T-cell (primary cell): ENCODE measurements at places on chromosomes 16 and 17.

- DNase-seq, result no peak
Measured at GRCh38 chr17:82304826-82305726, 12.3 kb downstream of the CD7 start.

DNA sequence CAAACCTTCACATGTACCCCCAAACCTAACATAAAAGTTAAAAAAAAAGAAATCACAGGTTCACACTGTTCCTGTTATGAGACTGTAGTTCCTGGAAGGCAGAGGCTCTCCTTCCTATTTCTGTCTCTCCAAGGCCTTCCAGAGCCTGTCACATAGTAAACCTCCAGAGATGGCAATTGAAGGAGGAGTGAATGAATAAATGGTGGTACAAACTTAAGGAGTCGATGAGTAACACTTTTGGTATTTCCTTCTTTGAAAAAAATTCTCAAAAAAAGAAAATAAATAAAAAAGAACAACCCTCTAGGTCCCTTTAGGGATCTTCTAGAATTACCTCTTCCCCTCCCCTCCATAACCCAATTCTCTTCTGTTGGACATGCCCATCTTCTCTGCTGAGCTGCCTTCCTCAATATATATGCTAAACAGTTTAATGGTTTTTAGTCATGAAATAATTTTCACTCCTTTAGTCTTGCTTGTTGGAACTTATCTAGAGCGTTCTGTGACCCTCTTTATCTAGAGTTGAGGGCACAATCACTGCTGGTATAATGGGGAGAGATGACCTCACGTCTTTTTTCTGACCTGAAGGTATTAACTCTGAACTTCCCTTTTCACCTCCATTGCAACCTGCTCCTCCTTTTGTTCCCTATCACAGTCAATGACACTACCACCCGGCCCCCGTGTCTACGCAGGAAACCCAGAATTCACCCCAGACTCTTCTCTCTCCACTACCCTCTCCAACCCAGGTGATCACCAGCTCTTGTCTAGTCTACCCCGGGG, 1.7 kb upstream of the TAF15 start:
- DNase-seq, result no peak

GRCh38 chr16:15993946-15994665, 44.7 kb downstream of the ABCC1 start:
- DNase-seq, result no peak

- DNase-seq, result no peak
Measured at GRCh38 chr17:77036841-77037381, 103.9 kb upstream of the SEC14L1 start.

DNA sequence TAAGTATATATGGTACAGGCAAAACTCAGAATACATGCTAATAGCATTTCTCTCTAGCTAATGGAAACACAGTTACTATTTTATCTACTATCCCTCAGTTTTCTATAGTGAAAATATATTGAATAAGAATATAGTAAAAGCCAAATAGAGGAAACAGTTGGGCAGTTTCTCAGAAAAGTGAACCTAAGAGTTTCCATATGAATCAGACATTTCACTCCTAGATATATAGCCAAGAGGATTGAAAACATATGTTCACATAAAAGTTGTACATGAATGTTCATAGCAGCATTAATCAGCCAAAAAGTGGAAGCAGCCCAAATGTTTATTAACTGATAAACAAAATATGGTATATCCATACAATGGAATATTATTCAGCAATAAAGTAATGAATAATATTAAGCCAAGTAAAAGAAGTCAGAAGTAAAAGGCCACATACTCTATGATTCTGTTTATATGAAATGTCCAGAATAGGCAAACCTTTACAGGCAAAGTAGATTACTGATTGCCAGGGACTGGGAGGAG, 134.6 kb downstream of the CYB561 start:
- DNase-seq, result no peak

DNA sequence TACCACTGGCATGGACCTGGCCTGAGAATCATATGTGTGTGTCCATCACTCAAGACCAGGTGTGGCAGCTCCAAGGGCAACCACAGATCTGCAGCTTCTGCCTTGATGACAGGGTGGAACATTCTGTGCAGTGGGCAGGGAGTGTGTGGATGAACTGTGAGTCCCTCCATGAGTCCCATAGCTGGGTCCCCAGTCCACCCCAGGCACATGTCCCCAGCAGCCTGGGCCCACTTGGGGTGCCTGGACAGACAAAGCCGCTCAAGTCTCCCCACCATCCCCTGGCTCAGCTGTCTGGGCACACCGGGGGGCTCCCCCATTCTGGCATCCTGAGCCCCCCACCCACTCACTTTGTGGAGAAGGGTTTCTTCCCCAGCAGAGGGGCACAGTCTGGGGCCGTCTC, 4.6 kb upstream of the KRT16 start:
- DNase-seq, result no peak

DNA sequence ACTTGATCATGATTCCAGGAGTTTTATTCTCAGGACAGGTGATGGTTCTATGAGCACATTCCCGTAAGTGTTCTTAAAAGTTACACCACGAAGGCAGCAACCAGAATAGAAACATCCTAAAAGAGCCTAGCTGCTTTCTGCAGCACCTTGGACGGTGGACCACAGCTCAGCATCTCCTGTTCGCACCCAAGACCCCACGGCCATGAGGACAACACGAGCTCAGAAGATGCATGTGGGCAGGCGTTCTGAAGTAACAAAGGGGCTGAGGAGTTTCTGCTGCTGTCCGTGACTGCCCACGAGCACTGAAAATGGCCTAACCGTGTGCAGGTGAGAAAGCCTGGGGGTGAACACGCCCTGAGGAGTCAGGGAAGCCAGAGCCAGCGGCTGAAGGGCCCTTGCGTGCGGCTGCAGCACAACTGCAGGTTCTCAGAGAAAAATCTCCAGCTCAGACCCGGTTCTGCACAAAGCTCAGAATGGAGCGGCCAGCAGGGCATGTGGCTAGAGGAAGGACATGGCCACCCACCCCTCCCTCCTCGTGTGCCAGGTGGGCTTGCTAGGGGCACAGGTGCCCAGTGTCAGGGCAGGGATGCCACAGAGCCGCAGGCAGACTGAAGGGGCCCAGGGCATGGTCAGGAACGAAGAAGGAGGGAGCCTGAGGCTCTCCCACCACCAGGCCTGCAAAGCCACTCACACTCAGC, 10.8 kb upstream of the C16orf95 start:
- DNase-seq, result no peak

GRCh38 chr16:7017006-7017662, 315.5 kb upstream of the RBFOX1 start:
- no peak for DNase-seq

DNA sequence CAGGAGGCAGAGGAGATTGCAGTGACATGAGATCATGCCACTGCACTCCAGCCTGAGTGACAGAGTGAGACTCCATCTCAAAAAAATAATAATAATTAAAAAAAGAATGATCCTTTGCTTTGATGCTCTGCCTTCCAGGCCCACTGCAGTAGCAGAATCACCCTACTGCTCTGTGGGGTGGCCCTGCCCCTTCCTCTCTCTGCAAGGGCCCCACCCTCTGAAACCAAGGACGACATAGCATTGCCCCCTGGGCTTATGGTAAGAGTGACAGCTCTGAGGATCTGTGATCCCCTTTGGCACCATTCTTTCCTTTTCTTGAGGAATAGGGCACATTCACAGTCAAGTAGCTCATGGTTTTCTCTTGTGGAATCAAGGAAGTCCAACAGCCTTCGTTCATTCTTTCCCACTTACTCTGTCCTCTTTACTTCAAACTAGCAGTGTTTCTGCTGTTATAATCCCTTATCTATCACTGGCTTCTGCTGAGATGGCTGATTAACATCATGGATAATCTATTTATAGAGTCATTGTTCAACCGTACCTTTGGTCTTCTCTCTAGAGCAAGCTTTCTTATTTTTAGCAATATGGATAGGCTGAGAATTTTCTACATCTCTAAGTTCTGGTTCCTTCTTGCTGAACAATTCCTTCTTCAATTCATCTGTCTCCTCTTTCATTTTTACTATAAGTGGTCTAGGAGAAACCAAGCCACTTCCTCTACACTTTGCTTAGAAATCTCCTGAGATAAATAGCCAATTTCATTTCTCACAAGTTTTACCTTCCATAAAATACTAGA, 14.1 kb downstream of the RAD51C start:
- DNase-seq, result no peak

- DNase-seq, result peak; percentile 47
Measured at GRCh38 chr17:3535253-3535995, 22.2 kb downstream of the TRPV3 start.

- DNase-seq, result peak; percentile 98
Measured at GRCh38 chr16:28846080-28846932, at the start of gene TUFM. TSS of gene TUFM (minus strand) at chr16:28846348. CDS start at chr16:28846269, 79 bp downstream.

DNA sequence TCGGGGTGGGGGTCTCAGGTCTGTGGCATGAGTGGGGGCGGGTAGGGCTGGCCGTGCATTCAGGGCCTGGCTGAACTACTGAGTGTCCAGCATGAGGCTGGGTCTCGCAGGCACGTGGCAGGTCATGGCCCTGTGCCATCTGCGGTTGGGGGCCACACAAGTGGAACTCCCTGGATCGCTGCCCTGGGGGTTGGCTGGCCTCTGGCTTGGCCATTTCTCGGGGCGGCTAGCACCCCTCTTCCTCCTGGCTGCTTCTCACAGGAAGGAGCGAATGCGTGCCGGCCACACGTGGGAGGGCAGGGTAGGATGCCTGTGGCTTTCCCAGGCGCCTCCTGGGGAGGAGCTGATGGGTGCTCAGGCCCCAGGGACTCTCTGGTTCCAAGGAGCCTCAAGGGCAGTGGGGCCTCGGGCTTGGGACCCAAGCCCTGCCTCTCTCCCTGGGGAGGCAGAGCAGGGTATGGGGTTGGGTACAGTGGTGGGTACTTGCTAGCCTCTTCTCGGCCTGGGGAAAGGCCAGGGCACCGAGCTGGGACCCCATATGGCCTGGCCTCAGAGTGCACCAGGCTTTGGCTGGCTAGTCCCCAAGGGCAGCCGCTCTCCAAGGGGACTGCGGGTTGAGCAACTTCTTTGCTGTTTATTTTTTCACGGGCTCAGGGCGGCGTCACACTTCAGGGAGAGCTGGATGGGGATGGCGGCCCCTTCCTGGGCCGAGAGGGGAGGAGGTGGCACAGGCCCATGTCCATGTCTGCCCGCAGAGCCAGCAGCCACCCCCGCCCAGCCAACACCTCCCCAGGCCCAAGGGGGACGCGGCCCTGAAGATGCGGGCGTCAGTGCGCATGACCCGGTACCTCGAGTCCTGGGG, 37.5 kb downstream of the ADCY7 start:
- no peak for DNase-seq

DNA sequence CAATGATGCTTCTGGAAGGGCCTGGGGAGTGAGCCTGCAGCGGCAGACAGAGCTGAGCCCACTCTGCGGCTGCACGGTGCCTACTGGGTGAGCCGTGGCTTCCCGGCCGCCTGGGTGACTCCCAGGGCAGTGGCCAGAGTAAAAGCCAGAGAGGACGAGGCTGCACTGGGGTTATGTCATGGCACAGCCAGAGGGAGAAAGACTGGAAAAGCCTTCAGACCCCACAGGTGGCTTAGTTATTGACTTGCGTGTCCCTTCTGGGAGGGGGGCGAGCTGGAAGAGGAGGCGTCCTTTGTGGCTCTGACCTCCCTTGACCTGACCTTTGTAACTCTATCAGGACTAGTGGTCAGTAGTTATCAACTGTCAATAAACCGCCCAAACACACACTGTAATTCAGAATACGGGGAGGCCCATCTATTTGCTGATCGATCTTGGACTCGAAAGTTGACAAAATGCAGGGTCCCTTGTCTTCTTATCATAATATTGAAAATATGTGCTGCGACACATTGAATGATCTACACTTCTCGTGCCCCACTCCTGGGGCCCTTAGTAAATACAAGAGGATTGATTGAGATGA, 385.9 kb upstream of the ZFHX3 start:
- DNase-seq, result no peak

GRCh38 chr16:24328835-24329452, 72.8 kb downstream of the CACNG3 start:
- DNase-seq, result no peak

- DNase-seq, result no peak
Measured at GRCh38 chr17:70414300-70414699, 245.0 kb downstream of the KCNJ2 start.

- no peak for DNase-seq
Measured at GRCh38 chr17:12095522-12095921, 74.8 kb downstream of the MAP2K4 start.

GRCh38 chr17:77363821-77364361, 223.1 kb downstream of the SEC14L1 start:
- DNase-seq, result peak; percentile 32

GRCh38 chr17:1294157-1294717, 14.8 kb downstream of the TRARG1 start:
- DNase-seq, result peak; percentile 93

- peak; percentile 33 for DNase-seq
Measured at GRCh38 chr17:75601057-75601987, 13.7 kb downstream of the MYO15B start.

GRCh38 chr17:12853921-12854320, 64.6 kb downstream of the ARHGAP44 start:
- DNase-seq, result no peak

DNA sequence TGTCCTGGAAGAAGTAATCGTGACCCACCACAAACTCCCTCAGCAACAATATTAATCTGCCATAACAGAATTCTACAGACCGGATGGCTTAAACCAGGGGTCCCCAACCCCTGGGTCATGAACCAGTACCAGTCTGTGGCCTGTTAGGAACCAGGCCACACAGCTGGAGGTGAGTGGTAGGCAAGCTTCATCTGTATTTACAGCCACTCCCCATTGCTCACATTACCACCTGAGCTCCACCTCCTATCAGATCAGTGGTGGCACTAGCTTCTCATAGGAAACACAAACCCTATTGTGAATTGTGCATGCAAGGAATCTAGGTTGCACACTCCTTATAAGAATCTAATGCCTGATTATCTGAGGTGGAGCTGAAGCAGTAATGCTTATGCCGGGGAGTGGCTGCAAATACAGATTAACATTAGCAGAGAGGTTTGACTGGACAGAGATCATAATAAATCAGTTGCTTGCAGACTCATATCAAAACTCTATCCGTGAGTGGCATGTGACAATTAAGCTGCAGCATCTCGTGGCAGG, 74.5 kb downstream of the NOG start:
- no peak for DNase-seq

- DNase-seq, result no peak
Measured at GRCh38 chr16:1494129-1494640, 1.0 kb downstream of the TELO2 start.

DNA sequence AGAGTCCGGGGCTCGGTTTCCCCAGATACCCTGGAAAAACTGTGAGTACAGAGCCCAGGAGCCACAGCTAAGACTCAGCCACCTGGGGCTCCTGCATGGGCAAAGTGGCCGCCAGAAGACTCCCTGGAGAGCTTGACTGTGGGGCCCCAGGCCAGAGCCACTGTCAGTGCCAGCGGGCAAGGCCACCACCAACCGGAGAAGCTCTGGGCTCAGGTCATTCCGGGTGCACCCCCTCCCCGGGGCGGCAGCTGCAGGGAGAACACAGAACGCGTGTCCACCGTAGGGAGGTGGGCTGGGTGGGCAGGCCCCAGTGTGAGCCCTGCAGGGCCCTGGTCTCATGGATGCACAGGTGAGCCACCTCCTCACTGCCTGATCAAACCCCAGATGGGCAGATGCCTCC, 22.3 kb upstream of the RBFOX3 start:
- no peak for DNase-seq
